ENCODE measurements at places on chromosomes 2 and 18.

DNA sequence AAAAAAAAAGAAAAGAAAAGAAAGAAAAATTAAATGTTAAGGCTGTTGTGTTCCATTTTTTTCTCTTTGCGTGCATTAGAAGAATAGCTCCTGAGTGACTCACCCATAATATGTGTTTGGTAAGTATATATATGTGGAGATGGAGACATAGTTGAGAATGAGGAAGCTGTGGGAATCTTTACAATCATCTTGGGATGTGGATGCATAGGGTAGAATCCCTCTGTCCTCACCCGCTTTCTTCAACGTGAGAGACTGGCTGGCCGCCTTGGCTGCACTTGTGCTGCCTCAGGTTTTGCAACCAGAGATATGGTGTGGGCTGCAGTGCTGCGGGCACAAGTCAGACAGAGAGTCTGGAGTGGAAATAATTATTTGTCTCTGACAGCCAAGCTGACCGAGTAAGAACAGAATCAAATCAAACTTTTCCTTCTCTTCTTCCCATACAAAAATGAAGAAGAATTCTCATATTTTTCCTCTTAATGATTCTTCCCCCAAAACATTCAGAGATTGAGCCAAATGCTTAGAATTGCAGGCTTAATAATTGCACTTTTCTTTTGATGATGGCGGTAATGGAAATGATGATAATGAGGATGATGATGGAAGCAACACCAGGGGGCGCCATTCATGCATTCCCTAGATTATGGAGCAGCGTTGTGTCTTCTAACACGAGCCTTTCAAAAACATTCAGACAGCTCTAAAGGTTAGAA is 48.5 kb downstream of the SERPINB7 start:
- peak; percentile 23 for DNase-seq

GRCh38 chr18:49738721-49739120 is 74.6 kb downstream of the ACAA2 start:
- no peak for DNase-seq

DNA sequence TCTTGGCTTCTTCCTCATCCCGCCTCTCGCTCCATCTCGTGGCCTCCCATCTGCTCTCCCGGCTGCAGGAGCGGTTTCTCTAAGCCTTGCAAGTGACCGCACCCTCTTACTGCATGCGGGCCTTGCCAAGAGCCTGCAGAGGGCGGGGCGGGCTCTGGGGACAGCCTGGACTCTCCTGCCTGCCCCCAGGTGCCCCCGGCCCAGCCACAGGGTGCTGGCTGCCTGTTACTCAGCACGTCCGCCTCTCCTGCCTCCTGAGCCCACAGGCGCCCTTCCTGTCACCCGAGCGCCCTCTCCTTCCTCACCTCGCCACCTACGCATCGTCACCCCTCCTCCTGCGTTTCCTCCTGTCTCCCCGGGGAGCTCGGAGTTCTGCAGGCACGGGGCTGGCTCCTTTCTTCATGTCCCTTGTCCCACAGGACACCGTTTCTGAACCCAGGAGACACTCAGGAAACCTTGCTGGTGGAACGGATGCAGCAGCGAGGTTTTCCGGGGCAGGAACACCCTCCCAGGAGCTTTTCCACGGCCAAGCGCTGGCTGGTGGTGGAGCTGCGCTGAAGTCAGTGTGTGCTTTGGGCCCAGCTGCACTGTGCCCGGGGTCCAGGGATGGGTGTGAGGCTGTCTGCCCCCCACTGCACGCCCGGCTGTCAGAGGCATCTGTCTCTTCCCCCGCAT is 28.5 kb downstream of the HPCAL1 start:
- peak; percentile 67 for DNase-seq

DNA sequence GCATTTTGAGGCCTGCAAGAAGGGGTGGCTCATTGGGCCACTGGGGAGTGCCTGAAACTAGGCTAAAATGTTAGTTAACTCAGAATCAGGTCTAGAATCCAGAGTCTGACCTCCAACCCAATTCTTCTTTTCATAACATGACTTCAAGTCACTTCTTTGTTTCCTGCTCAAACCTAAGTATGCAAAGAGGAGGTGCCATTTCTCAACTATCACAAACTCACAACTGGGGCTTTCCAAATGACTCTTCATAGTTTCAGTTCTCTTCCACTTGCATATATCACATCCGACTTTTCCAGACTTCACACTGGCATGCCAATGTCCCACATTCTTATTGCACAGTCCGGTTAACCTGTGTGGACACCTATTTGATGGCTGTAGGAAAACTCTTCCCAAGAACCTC is 211.6 kb downstream of the TCF4 start:
- DNase-seq = no peak

DNA sequence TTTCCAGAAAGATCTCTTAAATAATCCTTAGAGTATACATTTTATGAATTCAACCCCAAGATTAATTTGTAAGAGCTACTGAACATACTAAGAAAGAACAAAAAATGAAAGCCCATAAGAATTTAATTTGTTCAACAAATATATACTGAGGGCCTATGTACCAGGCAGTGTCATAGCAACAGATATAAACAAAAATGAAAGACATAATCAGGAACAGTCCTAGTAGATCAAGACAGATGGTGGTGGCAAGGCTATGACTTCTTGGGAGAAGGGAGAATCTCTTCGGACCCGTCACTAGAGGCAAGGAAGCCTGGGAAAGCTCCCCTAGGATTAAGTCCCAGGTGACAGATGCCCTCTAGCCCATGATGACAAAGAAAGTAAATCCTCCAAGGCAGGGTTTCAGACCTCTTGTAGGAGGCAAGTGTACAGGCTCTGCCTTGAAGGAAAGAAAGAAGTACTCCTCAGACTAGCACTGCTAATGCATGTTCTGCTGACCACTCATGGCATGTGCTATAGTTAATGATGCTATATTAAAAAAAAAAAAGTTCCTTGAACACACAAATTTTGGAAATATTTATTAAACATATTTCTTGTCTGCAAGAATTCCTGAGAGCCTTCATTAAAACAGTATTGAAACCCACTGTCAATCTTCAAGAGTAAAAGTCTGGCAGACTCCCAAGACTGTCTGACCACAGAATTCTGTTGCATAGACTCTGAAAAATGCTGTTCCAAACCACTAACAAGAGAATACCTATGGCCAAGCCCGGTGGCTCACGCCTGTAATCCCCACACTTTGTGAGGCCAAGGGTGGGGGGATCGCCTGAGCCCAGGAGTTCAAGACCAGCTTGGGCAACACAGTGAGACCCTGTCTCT is 31.5 kb downstream of the NOL10 start:
- DNase-seq = no peak

- no peak for DNase-seq
These were observed 49.2 kb upstream of the TUBA3D start for GRCh38 chr2:131426727-131427126.

- DNase-seq = no peak
These were observed 158.9 kb upstream of the SLC14A2 start for GRCh38 chr18:45456090-45457021.

DNA sequence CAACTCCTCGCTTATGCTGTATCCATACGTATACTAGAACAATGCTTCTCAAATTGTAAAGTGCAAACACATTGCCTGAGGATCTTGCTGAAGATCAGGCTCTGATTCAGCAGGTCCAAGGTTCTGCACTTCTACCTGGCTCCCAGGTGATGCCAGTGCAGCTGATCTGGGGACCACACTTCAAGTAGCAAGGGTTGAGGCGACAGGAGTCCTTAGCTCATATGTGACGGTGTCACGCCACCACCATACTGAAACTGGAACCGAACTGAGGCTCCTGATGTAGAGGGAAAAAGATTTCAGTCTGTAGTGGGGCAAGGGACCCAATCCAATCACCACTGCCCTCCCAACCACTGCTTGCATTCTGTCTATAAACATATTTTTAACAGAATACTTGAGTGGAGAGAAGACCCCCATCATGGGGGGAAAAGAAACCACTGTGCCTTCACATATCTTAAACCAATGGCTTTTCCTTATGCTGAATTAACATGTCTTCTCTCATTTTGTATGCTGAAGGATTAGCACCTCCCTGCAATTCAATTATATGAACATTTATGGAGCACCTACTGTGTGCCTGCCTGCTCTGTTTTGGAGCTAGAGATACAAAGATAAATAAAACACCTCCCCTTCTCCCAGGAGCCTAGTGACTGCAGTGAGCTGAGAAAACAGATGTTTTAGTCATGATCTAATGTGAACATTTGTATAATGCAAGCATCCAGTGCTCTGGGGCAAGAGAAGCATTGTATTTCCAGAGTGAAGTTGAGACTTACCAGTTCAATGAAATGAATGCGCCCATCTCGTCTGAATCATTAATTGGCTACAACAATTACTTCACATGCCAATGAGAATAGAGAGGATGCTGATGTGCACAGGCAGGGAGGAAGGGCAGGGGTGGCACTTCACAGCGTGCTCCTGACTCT is 6.6 kb upstream of the ASAP2 start:
- DNase-seq = no peak

DNA sequence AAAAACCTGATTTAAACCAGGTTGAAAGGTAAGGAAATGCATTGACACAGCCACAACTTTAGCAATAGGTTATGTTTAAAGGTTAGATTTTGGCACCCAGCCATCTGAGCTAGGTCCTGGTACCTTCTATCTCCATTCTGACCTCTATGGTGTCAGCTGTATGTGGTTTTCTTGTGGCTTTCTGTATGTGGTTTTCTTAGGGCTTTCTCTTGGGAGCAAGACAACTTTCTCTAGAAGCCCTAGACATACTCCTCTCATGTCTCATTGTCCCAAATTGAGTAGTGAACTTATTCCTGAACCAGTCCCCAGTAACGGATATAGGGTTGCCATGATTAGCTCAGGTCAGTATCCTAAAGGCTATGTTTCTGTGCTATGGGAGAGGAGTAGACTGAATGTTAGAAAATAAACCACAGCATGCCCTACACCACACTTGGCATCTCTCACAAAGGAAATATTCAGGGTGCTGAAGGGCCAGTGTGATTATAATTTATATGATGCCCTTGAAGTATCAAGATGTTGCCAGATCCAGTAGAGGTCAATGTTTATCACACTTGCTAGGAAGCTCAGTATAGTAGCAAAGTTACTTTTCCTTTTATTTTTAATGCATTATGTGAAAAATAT is 176.1 kb downstream of the CAPN13 start:
- no peak for DNase-seq

DNA sequence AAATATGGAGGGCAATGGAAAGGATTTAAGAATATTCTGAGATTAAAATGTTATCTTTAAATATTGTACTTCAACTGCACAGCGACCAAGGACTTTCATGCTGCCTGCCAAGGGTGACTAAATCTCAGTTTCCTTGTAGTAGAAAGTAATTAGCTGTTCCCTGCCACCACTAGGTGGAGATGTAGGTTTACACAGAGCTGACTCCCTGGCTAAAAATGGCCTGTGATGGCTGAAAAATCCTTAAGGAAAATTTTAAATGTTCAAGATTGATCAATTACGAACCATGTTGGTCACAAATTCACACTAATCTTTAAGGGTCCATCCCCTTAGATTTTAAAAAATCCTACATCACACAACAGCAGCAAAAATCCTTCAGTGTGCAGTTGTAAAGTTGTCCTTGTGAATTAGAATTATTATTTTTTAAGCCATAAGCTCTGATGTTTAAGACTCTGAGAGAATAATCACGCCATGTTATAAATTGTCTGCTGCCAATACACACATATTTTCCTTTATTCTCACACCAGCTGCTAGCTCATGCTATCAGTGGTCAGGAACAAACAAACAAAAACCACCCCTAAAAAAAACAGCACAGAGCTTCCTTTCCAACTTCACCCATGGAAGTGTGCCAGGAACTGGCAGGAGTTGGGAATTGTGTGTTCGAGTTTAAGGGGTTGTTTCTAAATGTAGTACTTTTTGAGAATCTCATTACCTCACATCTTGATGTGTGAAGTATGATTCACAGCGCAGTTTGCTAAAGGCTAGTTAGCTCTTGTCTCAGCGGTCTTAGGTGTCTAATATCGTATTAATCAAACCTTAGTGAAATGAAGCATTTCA is 399.8 kb downstream of the TMEM182 start:
- no peak for DNase-seq

- no peak for DNase-seq
These were observed 48.8 kb downstream of the MAPRE2 start for GRCh38 chr18:35089891-35090550.

DNA sequence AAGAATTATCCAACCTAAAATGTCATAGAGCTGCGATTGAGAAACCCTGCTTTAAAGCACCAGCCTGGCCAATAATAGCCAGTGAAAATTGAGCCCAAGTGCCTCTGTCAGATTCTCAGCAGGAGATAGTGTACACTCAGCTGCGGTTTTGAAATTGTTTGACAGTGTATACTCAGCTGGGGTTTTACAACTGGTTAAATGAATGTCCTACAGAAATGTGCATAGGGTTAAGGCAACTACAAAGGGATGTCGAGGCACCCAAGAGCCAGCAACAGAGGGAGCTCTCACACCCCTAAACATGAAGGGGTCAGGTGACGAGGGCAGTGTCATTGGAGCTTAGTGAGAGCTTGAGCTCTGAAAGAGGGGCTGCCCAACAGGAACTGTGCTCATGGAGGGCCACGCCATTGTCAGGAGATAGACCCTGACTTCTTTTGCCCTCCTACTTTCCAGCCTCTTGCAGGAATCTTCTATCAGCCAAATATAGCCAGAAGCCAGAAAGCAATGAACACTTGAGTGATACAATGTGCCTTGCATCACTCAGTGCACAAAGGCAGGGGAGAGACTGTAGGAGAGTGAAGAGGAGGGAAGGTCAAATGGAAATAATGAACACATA is 15.1 kb downstream of the ACTG2 start:
- peak; percentile 25 for DNase-seq

- no peak for DNase-seq
These were observed 98.0 kb downstream of the PTGR3 start for GRCh38 chr18:75110846-75111415.

DNA sequence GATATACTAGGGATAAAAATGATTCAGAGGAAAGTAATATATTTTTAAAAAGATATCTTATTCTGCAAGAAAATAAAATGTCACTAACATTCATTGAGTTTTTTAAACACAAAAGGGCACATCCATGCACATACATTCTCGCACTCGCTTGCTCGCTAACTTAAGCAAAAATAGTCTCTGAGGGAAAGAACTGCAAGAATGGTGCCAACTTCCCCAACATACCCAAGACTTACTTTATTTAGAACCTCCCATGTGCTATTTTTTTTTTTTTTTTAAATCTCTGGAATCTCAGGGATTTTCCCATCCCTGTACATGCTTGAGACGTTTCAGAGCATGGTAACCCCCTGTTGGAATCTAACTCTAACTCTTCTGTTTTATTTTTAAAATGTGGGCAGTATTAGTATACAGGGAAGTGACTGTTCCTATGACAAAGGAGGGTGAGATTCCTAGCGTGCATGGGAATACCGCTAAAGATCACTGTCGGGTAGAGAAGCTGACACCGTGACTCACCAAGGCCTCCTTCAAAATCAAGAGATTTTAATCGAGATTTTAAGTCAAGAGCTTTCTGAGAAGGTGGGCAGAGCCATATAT is 187.9 kb upstream of the ZEB2 start:
- DNase-seq = no peak

GRCh38 chr2:201432621-201433393 is 18.5 kb downstream of the TRAK2 start:
- DNase-seq = no peak

- DNase-seq = no peak
These were observed 79.5 kb downstream of the SLC8A1 start for GRCh38 chr2:40372283-40372985.

DNA sequence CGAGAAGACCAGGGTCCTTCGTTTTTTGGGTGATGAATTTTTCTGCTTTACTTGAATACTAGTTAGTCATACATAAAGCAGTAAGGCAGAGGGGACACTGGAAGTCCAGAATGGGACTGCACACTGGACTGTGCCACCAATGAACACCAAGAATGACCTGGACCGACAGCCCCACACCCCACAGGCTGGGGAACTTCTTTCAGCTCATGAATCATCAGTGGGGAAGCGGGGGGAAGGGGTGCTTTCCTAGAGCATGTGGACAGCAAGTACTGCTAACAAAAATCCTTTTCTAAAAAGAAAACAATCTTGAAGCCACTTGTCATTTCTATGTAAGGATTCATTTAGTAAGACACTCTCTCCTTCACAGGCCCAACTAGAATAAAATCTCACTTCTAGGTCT is 86.0 kb downstream of the DTNB start:
- no peak for DNase-seq
